ENCODE measurements at places on chromosomes 6 and 20.

GRCh38 chr6:30818391-30818841, 65.9 kb upstream of the DDR1 start:
- no peak for DNase-seq

GRCh38 chr20:43667341-43668132, 623 bp downstream of the MYBL2 start:
- DNase-seq: no peak

DNA sequence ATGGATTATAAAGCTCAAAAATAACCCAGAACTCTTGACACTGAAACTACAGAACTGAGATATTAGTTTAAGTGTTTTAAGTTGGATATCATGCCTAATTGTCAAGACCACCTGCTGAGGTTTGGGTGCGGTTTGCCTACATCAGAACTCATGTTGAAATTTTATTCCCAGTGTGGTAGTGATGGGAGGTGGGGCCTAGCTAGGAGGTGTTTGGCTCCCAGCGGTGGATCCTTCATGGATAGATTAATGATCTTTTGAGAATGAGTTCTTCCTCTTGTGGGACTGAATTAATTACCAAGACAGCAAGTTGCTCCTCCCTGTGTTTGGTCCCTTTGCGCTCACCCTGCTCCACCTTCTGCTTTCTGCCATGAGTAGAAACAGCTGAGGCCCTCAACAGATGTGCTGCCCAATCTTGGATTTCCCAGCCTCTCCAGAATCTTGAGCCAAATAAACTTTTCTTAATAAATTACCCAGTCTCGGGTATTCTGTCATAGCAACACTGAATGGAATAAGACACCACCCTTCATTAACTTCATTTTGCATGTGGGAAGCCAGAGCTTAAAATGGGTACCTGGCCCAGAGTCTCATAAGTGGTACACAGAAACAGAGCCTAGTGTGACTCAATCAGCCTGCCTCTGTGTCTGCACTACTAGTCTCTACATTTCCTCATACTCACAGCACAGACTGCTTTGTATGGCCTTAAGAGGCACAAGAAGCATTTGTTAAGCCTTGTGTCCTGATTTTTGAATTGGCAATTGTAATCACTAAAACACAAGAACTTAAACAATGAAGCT, 158.4 kb downstream of the IBTK start:
- no peak for DNase-seq

DNA sequence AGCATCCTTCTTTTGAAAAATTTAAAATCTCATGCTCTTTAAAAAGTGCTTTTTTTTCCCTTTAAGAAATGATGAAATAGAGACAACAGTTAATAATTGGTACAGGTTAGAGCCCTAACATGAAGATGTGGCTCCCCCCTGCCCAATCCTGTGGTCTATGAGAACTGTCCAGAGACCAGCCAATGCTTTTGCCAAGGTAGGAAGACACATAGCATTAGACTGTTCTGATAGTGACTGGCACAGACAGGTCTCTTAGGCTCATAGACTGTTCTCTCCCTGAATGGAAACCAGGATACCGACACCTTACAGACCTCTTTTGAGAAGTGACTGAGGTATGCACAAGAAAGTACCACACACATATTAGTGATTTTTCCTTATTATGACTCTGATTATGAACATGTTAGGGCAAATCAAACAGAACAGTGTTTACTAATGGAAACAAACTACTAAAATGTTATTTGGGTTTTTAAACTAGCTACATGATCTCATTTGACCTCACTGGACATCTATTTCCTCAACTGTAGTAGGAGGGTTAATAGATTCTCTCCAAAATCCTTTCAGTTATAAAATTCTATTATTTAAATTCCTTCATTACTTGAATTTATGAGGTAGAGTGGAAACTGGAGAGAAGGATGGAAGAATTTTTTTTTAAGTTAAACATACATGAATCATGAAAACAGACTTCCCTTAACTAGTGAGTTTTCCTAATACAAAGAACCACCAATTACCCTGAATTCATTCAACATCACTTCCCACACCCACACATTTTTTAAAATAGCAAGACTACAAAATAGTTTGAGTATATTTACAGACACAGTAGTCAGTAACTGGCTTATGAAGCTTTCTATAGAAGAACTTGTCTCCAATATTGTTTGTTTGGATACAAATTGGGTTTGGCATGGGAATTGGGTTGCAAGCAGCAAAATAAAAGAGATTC, 120.4 kb downstream of the OGFRL1 start:
- DNase-seq: no peak

DNA sequence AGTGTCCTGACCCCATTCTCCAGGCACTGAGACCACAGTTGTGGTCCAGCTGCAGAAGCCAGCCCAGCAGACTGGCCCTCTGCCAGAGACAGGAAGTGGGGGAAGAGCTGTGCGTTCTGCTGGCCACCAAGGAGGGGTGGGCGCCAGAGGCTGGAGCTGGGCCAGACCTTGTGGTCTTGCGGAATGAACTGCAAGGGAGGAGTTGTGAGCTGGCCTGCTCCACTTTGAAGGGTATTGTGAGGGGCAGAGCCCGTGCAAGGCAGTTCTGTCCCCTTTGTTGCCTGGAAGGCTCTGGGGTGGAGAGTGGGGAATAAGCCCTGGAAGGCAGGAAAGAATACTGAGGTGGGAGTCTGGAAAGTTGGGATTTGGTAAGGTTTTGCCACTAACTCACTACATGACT, 3.6 kb upstream of the MDFI start:
- DNase-seq: peak; percentile 2

DNA sequence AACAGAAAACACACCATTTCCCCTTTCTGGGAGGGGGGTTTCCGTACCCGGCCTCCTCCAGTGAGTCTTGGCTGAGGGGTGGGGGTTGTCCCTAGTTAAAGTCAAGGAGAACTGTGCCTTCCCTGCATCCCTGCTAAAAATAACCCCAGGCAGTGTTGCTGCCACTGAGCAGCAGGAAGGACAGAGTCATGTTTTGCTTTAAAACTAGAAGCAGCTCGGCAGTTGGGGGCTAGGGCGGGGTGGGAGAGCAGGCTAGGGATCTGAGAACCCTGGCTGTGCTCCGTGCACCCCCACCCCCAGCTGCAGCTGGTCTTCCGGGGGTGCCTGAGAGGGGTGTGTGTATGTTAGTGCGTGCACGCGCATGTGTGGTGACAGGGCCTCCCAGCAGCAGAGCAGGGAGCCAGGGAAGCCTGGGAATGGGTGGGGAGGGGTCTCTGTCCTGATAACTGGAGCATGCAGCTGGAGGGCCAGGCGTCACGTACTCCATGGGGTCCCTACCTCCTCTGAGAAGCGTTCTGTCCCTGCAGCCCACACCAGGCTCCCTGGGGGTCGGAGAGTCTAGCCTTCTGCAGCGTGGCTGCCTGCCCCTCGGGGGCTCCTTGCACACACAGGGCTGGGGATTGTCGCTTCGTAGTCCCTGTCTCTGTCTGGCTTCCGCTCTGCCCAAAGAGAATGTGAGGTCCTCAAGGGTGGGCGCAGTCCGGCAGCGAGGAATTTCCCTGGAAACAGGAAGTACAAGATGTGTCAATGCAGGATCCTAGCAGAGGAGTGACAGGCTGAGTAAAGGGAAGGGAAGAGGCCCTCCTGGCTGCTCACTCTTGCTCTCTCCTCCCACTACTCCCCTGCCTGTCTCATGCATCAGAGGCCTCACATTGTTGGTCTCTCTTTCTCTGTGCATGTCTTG, 16.8 kb upstream of the ARMC12 start:
- no peak for DNase-seq

DNA sequence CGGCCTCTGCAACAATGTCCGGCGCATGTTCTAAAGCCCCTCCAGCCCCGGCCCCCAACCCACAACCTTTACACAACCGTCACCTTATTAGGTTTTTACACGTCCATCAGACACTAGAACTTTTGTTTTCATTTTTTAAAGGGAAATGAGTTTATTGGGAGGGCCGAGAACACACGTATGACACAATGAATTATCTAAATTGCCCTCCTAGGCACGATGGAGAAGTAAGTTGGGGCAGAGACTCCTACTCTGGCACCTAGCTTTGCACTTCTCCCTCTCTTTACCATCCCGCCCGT, 1.2 kb upstream of the DLL1 start:
- DNase-seq: no peak

- DNase-seq: no peak
Measured at GRCh38 chr20:44596876-44597275, 14.5 kb downstream of the PKIG start.
